Stimulated activated CD4-positive, alpha-beta T cell treated with anti-CD3 and anti-CD28 coated beads, TNF-alpha, amount 100 ng/mL, for 48 hours (primary cell): ENCODE measurements at places on chromosomes 1 and 21.

GRCh38 chr1:164602480-164603093 is 43.6 kb downstream of the PBX1 start:
- no peak for DNase-seq

GRCh38 chr21:42299324-42300044 is 15.7 kb downstream of the TFF3 start:
- no peak for DNase-seq

DNA sequence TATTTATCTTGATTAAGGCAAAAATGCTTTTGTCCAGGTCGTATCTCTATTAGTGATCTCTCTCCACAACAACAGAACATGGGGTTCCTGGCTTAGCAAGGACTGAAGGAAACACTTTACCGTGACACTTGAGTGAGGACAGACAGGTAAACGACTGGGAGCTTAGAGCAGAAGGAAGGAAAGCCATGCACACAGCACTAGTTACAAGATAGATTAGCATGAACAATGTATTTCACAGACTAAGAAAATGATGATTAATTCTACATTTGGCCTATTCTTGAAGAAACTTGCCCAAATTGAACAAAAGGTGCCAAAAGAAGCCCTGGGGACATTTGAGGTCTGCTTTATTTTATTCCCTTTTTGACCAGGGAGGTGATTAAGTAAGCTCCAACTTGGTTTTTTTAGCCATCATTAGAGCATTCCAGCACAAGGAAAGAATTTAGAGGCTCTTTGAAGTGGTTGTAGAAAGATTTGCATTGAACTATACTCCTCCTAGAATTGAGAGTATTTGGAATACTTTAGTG is 248.5 kb downstream of the USP25 start:
- DNase-seq: no peak

- no peak for DNase-seq
These were observed 11.9 kb upstream of the CAPN2 start for GRCh38 chr1:223700388-223700918.

- DNase-seq: no peak
These were observed 57.6 kb downstream of the ETS2 start for GRCh38 chr21:38863291-38863690.

DNA sequence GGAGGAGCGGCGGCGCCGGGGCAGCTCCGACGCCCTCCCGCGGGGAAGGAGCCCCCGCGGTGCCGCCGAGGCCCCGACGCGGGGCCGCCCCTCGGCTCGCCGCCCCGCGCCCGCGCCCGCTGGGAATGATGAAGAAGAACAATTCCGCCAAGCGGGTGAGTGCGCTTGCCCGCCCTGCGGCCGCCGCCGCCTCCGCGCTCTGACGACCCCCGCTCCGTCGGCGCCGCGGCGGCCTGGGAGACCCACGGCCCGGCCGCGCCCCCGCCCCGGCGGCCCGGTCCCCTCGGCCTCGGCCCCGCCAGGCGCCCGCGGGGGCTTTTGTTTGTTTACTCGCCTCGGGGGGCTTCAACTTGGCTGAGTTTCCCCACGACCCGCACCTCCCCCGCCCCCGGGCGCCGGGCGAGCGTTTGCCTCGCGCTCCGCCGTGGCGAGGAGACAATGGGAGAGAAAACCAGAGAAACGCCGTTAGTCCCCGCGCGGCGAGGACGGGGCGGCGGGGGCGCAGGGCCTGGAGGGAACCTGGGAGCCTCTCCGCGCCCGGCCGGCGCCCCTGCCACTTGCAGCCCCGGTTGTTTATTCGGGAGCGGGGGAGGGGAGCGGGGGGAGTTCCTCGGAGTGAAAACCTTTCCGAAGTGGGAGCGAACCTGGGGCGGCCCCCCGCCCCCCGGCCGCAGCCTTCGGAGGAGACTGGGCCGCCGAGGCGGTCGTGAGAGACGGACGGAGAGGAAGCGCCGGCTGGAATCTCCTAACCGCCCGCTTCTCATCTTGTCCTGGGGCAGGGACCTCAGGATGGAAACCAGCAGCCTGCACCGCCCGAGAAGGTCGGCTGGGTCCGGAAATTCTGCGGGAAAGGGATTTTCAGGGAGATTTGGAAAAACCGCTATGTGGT is 661 bp downstream of the PLEKHO1 start:
- DNase-seq: no peak

DNA sequence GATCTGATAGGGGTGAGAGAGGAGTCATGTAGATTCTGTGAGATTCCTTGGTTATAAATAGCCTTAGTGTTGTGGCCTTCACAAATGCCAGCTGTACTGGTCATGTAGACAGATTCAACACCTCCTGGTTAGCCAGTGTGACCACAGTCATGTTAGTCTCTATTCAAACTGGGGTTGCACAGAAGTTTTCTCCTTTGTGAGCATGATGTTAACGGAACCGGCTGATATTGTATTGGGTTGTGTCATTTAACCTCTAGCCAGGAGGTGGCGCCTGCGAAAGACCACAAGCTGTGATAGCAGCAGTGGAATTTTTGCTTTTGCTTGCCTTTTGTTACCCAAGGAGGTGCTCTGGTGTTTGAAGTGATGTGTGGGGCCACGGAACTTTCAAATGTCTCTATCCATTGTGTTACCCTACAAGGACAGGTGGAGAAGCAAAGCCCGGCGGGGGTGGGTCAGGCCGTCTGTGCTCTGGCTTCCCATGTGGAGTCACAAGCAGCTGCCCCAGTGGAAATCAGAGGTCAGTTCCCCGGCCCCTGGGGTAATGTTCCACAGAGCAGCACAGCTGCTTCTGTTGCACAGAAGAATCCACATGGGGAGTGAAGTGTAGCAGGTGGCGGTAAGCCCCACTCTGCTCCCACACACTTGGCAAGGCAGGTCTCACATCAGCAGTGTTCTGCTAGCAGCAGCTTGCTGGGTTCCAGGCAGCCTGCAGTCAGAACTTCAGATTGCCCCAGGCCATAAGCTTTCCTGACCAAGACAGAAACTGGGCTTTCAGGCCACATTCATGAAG is 112.6 kb downstream of the ADAMTS1 start:
- DNase-seq: no peak

GRCh38 chr21:31893851-31894415 is 21.1 kb downstream of the HUNK start:
- no peak for DNase-seq

GRCh38 chr1:67061266-67061665 is 7.3 kb upstream of the SLC35D1 start:
- no peak for DNase-seq

DNA sequence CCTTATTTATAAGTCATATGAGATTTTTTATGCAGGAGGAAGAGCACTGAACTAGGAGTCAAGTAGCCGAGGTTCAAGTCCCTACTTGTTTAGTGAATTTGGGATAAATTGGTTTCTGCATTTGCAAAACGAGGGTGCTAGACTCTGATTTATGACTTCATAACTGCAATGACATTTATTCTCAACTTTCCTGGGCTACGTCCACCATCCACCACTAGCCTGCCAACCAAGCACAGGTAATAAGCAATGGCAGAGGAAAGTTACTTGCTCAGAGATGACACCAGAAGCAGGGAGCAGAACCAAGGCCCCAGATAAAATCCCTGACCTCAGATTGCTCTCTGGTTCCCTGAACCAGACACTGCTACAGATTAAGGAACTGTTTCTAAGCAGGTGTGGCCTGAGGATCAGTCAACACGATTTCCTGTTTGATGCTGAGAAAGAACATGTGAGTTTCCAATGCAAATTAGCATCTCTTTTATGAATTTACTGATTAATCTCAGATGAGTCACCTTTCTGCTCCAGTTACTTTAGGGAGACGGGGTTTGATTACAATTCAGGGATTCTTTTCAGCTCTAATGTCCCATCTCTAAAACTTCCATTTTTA is 52.7 kb downstream of the PLPP3 start:
- no peak for DNase-seq

DNA sequence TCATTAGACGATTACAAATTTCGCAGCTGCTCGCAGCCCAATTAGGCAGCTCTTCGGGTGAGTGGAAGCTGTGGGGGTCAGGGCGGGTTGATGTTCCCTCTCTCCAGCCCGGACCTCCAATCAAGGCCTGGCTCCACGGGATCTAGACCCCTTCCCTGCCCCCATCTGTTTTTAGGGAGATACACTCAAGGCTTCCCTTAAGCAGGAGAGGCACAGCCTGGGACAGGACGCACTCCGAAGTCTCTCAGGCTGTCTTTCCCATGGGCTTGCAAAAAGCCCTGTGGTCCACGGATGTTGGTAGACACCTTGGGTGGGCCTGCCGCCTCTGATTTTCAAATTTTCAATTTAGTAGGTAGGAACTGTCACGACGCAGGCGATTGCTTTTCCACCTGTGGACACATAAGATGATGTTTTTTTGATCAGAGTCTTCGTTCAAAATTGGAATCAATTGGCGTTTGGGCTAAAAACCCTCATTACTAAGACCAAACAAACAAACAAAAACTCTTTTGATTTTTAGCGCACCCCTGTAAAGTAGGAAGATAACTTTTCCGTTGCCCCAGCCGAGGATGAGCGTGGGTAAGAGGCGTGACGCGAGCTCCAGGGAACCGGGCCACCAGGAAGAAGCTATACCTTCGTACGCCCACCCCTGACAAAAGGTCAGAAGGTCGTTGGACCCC is 2.5 kb upstream of the LHX8 start:
- DNase-seq: no peak

GRCh38 chr1:204523605-204524215 is 7.5 kb downstream of the MDM4 start:
- no peak for DNase-seq

DNA sequence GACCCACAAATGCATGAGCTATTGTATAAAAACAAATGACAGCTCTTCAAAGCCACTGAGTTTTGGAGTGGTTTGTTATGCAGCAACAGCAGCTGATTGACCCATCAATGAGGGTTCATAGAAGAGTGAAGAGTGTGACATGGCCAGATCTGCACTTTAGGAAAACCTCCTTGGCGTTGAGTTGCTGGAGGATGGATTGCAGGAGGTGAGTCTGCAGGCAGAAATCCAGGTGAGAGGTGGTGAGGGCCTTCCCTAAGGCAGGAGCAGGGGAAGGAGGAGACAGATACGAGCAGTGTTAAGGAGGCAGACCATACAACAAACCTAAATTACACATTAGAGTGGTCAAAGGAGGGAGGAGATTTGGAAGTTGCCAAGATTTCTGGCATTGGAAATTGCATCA is 169.3 kb upstream of the CSF3R start:
- DNase-seq: no peak

- no peak for DNase-seq
These were observed 8.6 kb upstream of the TACSTD2 start for GRCh38 chr1:58585581-58586151.

- DNase-seq: no peak
These were observed 28.4 kb downstream of the NBPF6 start for GRCh38 chr1:108478429-108479015.

DNA sequence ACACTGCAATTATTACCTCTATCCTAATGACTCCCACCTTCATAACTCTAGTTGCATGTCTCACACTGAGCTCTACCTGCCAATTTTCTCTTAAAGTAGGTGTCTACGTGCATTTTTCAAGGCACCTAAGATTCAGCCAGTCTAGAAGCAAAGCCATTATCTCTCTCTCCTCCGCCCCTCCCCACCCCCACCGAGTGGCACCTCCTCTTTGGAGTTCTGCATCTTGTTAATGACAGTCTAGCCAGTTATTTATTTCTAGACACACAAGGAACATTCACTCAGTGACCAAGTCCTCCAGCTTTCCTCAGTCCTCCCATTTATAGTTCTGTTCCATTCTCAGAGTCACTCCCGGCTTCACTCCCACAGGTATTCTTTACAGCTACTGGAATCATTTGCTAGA is 47.6 kb downstream of the ASTN1 start:
- no peak for DNase-seq
